ENCODE measurements at places on chromosomes 6 and 20.

GRCh38 chr6:159616456-159616855 is 76.6 kb downstream of the SOD2 start:
- DNase-seq, result no peak

- DNase-seq, result no peak
Measured at GRCh38 chr20:32569380-32570305, 15.5 kb downstream of the NOL4L start.

GRCh38 chr6:53567701-53568100 is 22.8 kb upstream of the GCLC start:
- no peak for DNase-seq

GRCh38 chr20:62205618-62206387 is 14.3 kb downstream of the HRH3 start:
- DNase-seq, result no peak

GRCh38 chr6:90268178-90268577 is 28.5 kb downstream of the BACH2 start:
- DNase-seq, result no peak
